ENCODE measurements at places on chromosomes 13 and 19. TPM values are rescaled to one million over a fixed set of nuclear protein-coding genes. Genes with fewer than 3 reads are reported as not detected.

CGB7 gene
- total RNA-seq = not detected

GRK1 gene
- total RNA-seq = 1.2 TPM

SIGLEC5 gene
- total RNA-seq = 0.25 TPM

SGTA gene
- total RNA-seq = 30.2 TPM

SERP2 gene
- total RNA-seq = 28.0 TPM
